ENCODE measurements at places on chromosomes 5 and 9. TPM values are rescaled to one million over a fixed set of nuclear protein-coding genes. Genes with fewer than 3 reads are reported as not detected.

WHRN gene
- 2.0 TPM for total RNA-seq

POU5F2 gene
- total RNA-seq = 0.43 TPM

DNM1 gene
- total RNA-seq = 0.72 TPM

SIT1 gene
- 80.9 TPM for total RNA-seq

CTXN3 gene
- not detected for total RNA-seq

CCDC69 gene
- 26.9 TPM for total RNA-seq

C5orf58 gene
- total RNA-seq = not detected

PCDHGA5 gene
- 0.09 TPM for total RNA-seq

FCN2 gene
- not detected for total RNA-seq

All from activated CD4-positive, alpha-beta T cell treated with anti-CD3 and anti-CD28 coated beads for 36 hours (primary cell).